ENCODE measurements at places on chromosomes 6 and 20.

DNA sequence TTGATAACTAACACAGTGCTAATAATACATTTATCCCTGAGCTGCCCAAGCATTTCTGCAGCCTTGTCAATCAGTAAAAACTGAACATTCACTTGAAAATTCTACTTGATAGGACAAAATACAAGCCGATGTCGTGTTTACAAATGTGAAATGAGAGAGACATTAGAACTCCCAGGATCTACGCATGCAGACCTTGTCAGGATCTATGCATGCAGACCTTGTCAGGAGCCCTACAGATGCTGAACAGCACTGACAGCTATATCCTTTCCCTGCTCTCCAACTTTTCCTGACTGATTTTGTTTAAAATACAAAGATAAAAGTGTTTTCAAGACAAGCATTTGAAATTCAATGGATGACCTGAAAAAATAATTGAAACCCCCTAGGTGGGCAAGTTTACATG is 28.9 kb downstream of the INSM1 start:
- DNase-seq: no peak

GRCh38 chr6:158213925-158214674 is 46.0 kb downstream of the GTF2H5 start:
- DNase-seq: peak; percentile 45

- no peak for DNase-seq
Measured at GRCh38 chr6:51792273-51793030, 295.0 kb downstream of the PKHD1 start.

- DNase-seq: no peak
Measured at GRCh38 chr6:8213995-8214394, 111.6 kb upstream of the EEF1E1 start.

DNA sequence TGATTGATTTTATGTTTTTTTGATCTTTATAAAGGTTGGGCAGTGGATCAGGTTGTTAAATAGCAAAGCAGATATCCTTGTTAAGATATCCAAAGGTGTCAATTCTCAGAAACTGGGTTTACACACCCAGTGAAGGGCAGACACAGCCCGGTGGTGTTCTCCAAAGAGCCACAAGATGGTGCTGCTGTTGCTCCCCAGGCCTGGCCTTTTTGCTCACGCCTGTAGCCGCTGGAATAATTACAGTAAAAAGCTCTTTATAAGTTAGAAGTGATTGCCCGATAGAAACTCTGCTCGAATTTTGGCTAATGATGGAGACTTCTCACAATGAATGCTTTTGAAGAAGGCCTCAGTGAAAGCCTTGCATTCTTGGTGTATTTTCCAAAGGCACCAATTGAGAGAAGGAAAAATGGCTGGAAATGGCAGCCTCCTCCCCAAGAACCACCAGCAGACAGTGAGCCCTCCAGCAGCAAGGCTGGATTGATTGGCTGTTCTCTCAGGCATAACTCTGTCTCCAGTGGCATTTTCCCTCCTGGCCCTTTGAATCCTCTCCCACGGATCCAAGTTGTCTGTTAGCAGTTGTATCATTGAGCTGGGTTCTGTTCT is 120.5 kb upstream of the CHD6 start:
- peak; percentile 22 for DNase-seq

- DNase-seq: no peak
Measured at GRCh38 chr6:119350202-119350951, 816 bp upstream of the MAN1A1 start.

DNA sequence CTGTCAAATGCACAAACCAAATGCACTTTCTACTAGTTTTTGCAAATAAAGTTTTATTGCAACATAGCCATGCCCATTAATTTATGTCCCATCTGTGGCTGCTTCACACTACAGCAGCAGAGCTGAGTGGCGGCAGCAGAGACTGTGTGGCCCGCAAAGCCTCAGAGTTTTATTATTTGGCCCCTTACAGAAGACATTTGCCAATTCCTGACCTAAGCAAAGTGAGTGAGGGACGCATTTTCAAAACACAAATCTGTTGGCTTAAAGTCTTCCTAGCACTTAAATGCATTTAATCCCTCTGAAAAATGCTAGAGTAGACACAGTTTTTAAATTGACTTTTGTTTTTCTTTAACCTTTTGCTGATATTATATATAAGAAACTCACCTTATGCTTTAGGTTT is 126.4 kb downstream of the PHACTR3 start:
- no peak for DNase-seq

DNA sequence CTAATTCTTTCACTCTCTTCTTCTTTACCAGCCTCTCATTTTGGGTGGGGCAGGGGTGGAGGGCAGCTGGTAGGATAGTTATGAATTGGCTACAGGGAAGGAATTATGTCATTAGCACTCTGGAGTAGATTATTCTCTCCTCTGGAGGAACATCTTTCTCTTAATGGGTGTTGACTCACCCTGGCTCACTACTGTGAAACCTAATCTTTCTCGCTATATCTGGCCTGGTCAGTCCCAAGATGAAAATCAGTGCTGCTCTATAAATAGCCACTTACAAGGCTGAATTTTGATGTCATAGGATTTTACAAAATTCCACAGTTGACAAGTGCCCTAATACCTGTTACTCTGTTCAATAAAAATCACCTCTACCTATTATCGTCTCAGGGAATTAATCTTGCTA is 151.3 kb downstream of the COL9A1 start:
- no peak for DNase-seq

DNA sequence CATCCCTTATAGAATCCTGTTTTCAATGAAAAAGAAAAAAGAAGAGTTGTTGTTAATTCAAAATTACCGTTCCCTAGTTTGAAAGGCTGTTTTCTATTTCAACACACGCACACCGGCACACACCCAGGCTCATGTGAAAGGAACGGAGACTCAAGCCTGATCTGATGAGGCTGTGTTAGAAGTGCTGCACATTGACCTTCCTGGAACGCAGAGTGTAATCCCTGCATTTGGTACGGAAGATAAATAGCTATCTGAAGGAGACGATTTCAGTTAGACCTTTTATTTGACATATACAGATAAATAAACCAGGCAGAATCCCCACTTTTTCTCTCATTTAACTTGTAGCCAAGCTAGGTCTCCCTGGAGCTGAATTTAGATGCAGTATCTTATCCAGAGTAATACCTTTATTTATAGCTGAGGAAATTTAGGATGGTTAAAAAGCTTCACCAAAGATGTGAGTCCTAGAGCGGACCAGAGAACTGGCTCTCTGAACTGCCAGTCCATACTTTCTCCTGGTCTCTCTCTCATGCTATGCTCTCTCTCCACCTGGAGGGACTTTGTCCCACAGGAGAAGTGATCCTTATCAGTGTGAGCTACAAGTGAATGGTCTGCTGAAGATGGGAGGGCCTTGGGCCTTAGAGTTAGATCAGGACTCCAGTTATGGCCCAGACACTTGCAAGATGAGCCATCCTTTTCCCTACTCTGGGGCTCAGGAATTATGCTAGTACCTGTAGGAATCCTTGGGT is 30.6 kb downstream of the MAP3K4 start:
- no peak for DNase-seq

GRCh38 chr6:7646394-7646793 is 56.4 kb downstream of the SNRNP48 start:
- no peak for DNase-seq

- DNase-seq: no peak
Measured at GRCh38 chr6:43849844-43850243, 79.8 kb downstream of the VEGFA start.

- no peak for DNase-seq
Measured at GRCh38 chr6:122567034-122567433, 43.2 kb upstream of the PKIB start.

GRCh38 chr6:38738261-38738660 is 23.1 kb downstream of the DNAH8 start:
- DNase-seq: no peak

- no peak for DNase-seq
Measured at GRCh38 chr6:139728876-139729427, 354.5 kb upstream of the CITED2 start.

- DNase-seq: no peak
Measured at GRCh38 chr6:7910298-7910653, 312 bp downstream of the TXNDC5 start.

- no peak for DNase-seq
Measured at GRCh38 chr6:797479-798077, 104.6 kb upstream of the EXOC2 start.

DNA sequence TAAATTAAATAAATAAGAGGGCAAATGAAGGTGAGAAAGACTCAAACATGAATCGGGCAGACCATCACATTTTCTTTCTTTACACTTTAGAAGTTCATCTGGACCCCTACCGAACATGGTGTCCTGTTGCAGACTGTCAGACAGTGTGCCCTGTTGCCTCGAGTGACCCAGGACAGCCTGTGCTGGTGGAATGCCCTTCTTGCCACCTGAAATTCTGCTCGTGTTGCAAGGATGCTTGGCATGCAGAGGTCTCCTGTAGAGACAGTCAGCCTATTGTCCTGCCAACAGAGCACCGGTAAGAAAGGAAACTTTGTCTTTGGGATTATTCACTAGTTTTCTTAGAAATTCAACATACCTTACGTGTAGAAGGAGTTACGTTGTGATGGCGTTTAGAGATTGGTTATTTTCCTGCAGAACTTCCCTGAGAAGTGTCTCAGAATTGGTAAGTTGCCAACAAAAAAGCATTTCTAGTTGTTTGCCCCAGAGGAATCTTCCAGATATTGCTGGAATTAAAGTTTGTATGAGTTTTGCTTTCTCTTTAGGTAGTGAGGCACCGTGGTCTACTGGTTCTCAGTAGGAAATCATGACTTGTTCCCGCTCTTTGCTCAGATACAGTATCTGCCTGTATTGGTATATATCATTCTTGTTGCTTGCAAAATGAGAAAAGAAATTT is 70.1 kb downstream of the RNF144B start:
- no peak for DNase-seq

DNA sequence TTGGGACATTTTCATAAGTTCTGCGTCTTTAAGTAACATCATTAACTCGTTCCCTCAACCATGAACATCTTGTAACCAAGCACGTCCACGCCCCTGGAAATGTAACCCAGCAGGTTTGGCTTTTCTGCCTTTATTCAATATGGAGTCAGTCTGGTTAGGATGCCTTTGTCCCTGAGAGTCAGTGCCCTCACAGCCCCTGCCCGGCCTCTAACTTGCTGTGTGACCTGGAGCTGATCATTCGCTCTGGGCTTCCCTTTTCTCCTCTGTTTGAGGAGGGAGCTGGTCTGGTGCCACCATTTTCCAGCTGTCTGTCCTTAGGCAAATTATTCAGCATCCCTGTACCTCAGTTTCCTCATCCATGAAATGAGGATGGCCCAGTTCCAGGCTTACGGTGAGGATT is 26.5 kb upstream of the ANGPT4 start:
- DNase-seq: no peak

GRCh38 chr20:38181207-38181801 is 16.2 kb upstream of the TGM2 start:
- DNase-seq: no peak

Data from NCI-H1417 treated with DMSO at 0.1 percent for 48 hours (cell line).